Activated CD8-positive, alpha-beta memory T cell treated with anti-CD3 and anti-CD28 coated beads for 4 hours (primary cell): ENCODE measurements at places on chromosomes 2 and 18.
A peak's percentile ranks its signal among the peaks of the same experiment; 100 is the strongest.

DNA sequence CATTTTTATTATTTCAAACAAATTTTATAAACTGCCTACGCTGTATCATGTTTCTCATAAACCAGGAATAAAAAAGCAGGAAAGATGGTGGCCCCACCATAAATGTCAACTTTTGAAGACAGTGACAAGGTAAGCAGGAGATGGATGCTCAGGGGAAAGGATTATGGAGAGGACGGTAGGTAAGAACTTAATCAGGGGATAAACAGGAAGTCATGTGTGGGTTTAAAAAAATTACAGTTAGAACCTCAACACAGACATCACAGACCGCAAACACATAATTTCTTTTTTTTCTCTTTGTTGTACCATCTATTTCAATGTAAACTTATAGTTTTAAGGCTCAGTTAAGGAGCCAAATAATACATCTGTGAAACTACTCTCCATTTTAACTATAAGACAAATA is 575.2 kb upstream of the SLC8A1 start:
- no peak for DNase-seq

GRCh38 chr18:23964282-23965238 is 50.0 kb upstream of the TTC39C start:
- peak; percentile 25 for DNase-seq

- DNase-seq, result no peak
Observed at GRCh38 chr2:190986221-190986953, 27.6 kb downstream of the STAT1 start.

DNA sequence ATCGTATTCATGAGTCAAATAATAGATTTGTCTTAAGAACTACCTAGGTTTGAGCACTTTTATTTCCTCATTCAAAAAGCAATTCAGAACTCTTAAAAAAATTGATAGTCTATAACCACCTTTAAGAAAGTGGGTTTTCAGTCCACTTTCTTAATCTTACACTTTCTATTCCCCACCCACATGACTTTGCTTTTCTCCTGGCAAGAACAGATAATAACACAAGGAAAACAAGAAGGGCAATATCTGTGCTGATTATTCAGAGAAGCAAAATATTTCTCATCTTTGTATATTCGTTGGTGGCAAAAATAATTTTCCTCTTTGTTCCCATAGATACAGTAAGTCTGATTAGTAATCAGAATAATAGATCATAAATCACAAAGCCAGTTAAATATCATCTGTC is 130.6 kb upstream of the DNAJC10 start:
- DNase-seq, result no peak

DNA sequence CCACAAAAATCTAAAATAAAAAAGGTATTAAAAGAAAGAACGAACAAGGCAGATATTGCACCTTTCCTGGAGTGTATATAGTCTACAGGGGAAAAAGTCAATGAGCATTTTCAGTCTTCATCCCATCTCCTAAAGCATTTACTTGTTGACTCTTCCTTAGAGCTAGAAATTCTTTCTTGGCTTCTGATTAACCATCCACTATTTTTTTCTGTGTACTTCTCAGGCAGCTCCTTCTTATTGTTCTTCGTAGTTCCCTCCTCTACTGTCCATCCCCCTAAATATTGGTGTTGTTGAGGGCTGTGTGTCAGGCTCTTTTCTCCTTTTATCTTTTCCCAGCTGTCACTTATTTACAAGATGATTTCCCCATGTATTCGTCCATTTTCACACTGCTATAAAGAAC is 3.5 kb upstream of the LAPTM4A start:
- DNase-seq, result no peak

DNA sequence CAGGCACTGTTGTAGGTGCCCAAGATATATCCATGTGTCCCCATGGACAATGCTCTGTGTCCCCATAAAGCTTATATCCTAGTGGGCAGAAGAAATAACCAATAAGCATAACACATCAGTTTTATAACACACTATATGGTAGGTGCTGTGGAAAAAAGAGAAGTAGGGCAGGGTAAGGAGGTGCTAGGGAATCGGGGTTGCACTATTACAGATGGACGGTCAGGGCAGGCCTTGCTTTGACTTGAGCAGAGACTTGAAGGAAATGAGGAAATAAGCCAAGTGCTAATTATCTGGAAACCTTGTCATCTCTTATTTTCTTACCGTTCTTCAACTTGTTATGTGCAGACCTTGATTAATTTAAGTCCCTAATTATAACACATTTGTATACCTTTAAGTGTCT is 82.0 kb downstream of the PHLPP1 start:
- no peak for DNase-seq

DNA sequence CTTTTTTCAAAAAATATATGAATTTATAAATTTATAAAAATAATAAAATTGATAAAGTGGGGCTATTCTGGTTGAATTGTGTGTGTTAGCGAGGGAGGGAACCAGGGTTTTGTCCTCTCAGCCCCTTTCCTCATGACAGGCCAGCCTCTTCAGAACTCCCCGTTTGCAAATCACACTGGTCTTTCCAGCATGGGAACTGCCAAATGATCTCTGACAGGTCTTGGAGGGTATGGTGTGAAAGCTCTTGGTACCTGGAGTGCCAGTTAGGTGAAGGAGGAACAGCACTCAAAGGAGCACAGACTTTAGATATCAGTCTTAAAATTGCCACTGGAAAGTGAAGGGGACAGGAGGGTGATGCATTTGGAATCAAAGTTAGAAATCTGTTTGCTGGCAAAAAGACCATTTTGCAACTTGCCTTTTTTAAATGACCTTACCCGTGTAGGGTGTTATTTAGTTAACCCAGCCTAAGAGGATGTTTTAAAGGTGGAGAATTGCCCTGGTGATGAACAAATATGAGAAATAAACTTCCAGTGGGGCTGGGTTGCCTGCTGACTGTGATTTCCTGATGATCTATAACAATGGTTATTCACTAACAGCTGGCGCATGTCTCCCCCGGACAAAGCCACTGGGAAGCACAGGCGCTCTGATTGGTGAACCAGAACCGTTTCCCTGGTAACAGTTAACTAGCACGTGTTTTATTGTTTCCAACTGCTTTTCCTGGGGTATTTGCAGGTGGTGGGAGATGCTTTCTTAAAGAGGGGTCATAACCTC is 85.3 kb upstream of the EFEMP1 start:
- DNase-seq, result no peak

- DNase-seq, result no peak
Observed at GRCh38 chr2:70938586-70938950, 2.9 kb downstream of the ATP6V1B1 start.

DNA sequence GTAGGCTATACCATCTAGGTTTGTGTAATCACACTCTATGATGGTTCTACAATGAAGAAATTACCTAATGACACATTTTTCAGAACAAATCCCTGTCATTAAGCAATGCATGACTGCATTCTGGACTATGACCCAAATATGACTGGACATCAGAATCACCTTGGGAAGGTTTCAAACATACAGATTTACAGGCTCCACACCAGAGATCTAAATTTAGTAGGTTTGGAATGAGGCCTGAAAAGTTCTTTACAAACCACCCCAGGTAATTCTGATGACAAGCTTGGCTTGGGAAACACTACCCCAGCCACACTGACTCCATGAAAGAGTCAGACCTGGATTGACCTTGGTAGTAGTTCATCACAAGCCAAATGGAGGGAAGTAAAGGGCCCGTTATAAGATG is 52.2 kb upstream of the NFE2L2 start:
- DNase-seq, result no peak
